ENCODE measurements at places on chromosomes 6 and 20.

DNA sequence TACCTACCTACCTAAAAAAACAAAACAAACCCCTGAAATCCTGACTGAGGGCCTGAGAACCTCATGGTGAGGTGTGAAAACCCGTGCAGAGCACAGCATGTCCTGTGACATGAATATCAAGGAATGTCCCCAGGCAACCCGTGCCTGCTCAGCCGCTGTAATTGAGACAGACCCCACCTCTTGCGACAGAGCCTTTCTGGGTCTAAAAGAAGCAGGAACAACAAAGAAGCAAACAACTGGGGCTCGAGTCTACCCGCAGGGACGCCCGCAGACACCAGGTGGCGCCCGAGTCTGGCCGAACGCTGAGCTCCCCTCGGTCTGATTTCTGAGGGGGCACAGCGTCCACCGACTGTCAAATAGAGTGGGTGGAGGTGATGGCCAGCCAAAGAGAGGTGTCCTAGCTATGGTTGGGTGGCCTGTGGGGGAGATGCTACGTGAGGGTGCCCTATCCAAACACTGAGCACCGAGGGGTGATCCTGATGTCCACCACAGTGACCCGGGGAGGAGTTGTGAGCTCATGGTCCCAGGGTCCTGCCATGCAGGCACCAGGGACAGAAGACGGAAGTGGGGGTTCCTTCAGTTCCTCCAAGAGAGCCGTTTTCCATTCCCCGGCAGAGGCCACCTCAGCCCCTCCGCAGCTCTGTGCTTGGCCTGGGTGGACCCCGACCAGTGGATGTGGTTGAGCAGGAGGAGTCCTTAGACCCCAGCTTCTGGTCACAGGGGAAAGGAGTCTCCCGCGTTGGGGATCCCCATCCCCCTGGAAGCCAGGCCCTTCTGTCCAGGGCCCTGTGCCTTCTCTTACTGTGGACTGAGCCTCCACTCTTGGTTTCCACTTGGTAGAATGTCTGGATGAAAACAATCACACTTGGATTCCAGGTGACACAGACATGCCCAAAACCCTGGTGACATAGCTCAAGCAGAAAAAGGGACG, 268.2 kb downstream of the CDC5L start:
- peak; percentile 57 for DNase-seq

DNA sequence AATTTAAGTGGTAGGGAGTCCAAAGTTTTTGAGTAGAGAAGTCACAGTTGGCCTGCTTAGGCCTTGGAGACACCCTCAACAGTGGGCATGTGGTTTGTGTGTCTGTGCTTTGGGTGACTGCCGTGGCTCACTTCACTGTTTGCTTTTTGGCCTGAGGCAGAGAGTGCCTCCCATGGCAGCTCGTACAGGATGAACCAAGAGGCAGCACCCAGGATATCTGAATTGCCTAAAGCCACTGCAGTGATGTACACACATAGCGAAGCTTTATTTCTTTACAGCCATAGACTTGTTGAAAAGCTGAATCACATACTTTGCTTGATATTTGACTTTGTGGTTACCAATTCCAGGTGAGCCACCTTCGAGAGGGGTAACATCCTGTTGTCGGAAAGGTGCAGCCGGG, 21.6 kb downstream of the RREB1 start:
- DNase-seq, result no peak

- DNase-seq, result no peak
These were observed 27.1 kb downstream of the CDYL start for GRCh38 chr6:4803343-4803744.

DNA sequence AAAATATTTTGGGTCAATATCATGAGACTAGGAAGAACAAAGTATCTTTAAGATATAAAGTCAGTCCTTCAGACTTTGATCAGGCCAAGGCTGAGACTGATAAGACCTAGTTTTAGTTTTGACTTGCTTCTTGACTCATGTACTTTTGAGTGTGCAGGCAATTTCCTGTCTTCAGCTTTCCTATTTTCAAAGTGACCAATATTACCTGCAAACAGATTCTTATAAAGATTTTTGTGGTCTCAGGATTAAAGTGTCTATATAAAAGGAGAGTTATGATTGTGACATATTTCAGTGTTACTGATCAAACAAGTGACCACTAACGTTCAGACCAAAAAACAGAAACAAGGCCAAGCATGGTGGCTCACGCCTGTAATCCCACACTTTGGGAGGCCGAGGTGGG, 36.0 kb upstream of the AKIRIN2 start:
- no peak for DNase-seq

DNA sequence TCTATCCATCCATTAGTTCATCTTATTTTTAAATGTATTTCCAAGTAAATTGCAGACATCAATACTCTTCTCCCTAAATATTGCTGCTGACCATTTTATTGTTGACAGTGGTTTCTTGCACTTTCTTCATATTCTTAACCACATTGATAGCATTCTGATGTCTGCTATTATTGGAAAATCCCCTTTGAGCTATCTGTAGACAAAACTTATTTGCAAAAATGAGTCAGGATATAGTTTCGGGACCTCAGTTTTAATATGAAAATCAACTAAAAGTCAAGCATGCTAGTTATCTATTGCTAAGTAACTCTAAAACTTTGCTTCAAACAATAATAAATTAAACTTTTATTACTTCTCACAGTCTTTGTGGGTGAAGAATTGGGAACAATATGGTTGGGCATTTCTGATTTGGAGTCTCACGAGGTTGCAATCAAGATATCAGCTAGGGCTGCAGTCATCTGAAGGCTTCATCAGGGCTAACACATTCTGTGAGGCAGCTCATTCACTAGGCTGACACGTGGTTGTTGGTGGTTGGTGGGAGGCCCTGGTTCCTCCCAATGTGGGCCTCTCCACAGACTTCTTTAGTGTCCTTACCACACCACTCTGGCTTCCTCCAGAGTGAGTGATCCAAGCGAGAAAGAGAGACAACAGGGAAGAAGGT, 32.7 kb downstream of the CD109 start:
- DNase-seq, result no peak

DNA sequence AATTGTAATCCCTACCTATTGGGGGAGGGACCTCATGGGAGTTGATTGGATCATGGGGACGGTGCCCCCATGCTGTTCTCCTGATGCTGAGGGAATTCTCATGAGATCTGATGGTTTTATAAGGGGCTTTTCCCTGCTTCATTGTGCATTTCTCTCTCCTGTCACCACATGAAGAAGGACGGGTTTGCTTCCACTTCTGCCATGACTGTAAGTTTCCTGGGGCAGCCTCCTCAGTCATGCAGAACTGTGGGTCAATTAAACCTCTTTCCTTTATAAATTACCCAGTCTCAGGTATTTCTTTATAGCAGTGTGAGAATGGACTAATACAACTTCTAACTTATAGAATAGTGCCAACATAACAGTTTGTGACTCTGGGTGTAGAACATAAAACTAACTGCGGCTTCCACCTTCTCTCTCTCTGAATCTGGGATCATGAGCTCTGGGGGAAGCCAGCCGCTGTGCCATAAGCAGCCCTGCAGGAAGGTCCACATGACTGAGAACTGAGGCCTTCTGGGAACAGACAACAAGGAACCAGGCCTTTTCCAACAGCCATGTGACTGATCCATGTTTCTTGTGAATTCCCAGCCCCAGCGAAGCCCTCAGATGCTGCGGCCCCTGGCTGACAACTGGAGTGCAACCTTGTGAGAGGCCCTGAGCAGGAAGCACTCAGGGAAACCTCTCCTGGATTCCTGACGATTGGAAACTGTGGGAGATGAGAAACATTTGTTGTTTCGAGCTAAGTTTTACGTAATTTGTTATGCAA, 3.4 kb upstream of the HLA-A start:
- no peak for DNase-seq

DNA sequence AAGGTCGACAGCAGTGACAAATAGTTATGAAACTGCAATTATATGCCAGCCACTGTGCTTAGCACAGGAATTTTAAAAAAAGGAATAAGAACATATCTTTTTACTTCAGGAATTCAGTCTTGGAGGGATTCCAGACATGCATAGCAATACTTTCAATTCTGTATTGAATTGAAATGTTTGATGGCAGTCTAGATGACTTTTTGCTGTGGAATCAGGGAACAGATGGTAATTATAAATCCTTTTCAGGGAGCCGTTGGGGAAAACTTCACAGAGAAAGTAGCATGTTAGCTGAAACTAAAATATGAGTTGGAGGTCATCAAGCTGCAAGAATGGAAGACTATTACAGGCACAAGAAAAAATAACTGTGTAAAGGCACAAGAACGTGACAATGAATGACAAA, 74.8 kb downstream of the IMPG1 start:
- DNase-seq, result no peak

GRCh38 chr6:107235511-107235910, 120.2 kb upstream of the BEND3 start:
- no peak for DNase-seq

DNA sequence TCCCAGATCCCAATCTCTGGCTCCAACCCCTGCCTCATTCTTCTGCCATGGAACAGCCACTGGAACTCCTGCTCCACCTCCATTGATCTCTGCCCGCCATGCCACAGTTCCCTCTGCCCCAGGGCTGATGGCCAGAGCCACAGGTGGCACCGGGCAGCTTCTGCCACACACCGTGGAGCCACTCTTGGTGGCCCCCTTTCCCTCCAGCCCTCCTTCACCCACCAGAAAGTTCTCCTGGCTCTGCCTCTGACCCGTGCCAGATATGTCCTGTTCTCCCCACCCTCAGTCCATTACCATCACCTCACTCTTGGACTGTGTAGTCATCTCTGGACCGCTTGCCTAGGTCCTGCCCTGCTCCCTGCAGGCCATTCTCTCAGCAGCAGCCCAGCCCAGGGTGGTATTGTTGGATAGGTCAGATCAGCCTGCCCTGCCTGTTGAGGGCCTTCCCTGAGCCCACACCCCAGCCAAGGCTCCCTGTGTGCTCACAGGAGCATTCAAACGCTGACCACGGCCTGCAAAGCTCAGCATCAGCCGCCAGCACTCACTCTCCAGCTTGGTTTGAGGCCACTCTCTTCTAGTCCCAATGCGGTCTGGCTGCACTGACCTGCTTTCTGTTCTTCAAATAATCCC, 16.8 kb upstream of the SYNDIG1 start:
- no peak for DNase-seq

GRCh38 chr6:17932330-17932852, 55.0 kb downstream of the KIF13A start:
- no peak for DNase-seq

- DNase-seq, result peak; percentile 40
These were observed 194.9 kb downstream of the KIF6 start for GRCh38 chr6:39530201-39530759.

- no peak for DNase-seq
These were observed 79.8 kb upstream of the EYS start for GRCh38 chr6:65786815-65787214.

DNA sequence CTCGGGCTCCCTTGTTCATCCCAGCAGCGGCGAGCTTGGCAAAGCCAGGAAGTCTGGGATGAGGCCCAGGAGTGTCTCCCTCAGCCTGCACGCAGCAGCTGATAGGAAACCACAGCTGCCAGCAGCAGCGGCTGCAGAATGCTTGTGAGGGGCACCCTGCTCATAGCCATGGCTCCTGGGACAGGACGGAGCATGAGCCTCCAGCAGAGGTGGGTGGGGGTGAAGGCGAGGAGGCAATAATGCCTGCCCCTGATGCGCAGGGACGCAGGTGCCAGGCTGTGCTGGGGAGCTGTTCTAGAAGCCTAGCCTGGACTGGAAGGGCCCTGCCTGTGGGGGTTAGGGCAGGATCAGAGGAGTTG, 157.9 kb downstream of the CD83 start:
- no peak for DNase-seq

DNA sequence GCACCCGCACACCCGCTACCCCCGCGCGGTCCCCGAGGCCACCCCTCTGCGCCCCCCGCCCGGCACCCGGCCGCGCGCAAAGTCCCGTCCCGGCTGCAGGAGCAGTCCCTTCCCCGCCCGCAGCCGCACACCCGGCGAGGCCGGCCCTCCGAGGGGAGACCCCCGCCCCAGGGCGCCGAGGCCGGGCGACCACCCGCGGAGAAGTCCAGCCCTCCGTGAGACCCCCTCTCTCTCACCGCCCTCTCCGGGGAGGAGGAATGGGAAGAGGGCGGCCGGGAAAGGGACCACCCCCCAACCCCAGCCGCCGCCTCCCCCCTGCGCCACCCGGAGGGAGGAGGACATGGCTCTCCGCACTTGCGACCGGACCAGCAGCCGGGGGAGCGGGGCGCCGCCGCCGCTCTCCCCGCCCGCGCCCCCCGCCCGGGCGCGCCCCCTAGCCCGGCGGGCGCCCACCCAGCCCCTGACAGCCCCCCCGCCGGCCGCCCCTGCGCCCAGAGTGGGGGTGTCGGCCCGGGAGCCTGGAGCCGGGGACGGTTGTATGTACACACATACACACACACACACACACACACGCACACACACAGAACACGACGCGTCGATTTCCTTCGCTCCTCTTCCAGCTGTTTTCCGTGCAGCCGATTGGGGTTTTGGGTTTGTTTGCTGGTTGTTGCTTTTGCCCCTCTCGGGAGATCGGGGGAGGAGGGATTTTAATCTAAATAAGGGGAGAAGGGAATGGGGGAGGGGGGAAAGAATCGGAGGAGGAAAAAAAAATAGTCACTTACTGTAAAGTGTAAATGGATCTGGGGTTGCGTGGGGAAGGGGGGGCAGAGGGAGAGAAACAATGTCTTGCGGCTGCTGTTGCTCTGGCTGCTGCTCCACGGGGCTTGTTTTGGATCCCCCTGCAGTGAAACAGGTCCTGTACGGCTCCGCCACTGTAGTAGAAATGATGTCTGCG, at the start of gene ATXN1:
Gene ATXN1 (minus strand): TSS at position 945 of the 955 bp plus-strand sequence.
- DNase-seq, result peak; percentile 39

GRCh38 chr20:32638848-32639247, 34.9 kb downstream of the C20orf203 start:
- no peak for DNase-seq

GRCh38 chr6:143766185-143766553, 77.0 kb upstream of the LTV1 start:
- no peak for DNase-seq

GRCh38 chr20:43969501-43970182, 55.0 kb downstream of the TOX2 start:
- no peak for DNase-seq

GRCh38 chr20:3273371-3273770, 34.4 kb upstream of the SLC4A11 start:
- DNase-seq, result no peak

DNA sequence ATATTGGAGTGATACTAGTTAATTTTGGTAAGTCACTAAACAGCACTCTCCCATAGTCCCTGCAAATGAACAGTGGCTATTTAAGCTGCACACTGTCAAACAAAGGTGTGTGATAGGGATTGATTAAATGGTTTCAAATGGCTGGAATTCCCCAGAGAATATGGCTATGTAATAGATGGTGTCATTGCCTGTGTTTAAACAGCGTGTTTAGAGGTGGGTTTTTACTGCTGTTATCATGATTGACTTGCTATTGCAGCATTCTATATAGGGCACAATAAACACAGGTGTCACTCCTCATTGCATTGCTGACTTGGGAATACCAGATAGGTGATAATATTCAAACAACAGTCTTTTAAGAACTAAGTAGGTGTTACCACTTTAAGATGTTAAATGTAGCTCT, 171.7 kb upstream of the MAN1A1 start:
- DNase-seq, result no peak

DNA sequence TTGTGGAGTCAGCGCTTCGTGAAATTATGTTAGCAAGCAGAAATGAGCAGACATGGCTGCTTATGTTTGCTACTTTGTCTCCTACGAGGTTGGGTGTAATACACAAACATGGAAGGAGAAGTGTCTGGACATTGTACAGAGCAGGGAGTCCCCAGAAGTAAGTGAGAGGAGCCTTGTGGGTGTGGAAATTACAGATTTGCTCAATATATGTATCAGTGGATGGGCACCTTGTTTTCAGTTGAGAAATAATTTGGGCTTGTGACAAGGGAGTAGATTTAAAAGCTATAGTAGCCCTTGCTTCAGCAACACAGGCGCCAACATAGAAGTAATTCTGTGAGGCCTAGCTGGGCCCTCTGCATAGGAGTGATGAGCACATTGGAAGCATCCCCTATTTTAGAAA, 49.2 kb downstream of the HECA start:
- DNase-seq, result no peak
